A172 (cell line): ENCODE measurements at places on chromosomes 4 and X. TPM values are rescaled to one million over a fixed set of nuclear protein-coding genes. Genes with fewer than 3 reads are reported as not detected.

DNA sequence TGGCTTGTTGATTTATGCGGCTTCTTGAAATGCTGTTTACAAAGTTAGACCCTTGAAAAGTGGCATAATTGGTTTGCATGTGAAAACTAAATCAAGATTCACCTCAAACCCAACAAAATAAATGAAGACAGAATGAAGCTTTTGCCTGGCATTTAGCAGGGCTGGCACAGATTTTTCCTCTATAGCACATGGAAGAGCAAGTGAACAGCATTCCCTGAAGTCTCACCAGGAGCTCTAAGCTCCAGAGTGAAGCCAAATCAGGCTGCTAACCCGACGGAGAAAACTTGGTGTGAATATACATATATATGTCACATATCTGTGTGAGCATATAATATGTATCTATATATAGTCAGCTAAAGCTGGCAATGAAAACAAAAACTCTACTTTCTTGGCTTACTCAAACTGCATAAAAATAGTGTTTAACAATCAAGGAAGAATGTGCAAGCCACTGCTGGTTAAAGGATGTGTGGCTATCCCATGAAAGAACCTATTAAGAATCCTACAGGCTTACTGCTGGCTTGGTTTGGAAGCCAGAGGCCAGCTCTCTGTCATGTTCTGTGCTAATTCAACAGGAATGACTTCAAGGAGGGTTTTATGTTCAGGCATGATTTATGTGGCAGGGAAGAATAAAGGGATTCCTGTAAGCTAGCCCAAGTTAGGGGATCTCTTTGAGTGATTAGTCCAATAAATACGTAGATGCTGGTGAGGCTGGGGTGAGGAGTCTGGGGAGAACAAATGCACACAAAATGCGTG, 69.9 kb downstream of the MFAP3L start:
- DNase-seq = no peak

The RAB40AL gene
- total RNA-seq = not detected in 2 replicates

- DNase-seq = no peak
These were observed 4.8 kb upstream of the MPP1 start for GRCh38 chrX:154809939-154810665.

DNA sequence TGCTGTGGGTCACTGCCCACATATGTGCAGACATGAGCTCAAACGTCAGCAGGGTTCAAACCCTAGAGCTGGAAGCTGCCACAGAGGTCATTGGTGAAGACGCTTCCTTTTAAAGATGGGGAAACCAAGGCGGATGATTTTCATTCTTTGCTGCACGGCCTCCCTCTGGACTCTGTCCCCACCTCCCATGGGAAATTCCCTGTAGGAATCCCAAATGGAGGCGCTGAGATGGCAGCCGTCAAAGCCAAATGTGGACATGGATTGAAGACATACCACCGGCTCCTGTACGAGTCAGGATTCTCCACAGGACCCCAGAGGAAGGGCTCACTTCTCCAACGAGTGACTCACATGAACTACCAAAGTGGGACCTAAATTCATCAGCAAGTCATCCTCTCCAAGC, 286.4 kb downstream of the CRLF2 start:
- no peak for DNase-seq

The EPGN gene
- total RNA-seq = not detected in 2 replicates
